Large intestine (tissue), 12 donors: ENCODE measurements at places on chromosomes 13 and 19. TPM values are rescaled to one million over a fixed set of nuclear protein-coding genes. Genes with fewer than 3 reads are reported as not detected.

- H3K36me3 ChIP-seq, result peaks cover 2% of the 10 kb centered on the region
- no peaks in the 10 kb centered on the region for H3K27me3 ChIP-seq
- no peaks in the 10 kb centered on the region for H3K4me1 ChIP-seq
Measured at GRCh38 chr13:95155504-95155903, 145.7 kb downstream of the ABCC4 start.

CPT1C gene
- 7.4 TPM for polyA plus RNA-seq

GRCh38 chr19:16355293-16356043 lies 30.8 kb downstream of the KLF2 start:
- H3K27ac ChIP-seq, result no peak overlapping the region
- no peak for DNase-seq
- no peaks in the 10 kb centered on the region for H3K4me1 ChIP-seq
- no peak overlapping the region for H3K4me3 ChIP-seq
- H3K27me3 ChIP-seq, result no peaks in the 10 kb centered on the region

GRCh38 chr13:95805921-95806320 lies 129.0 kb downstream of the DNAJC3 start:
- H3K36me3 ChIP-seq, result peaks cover 5% of the 10 kb centered on the region
- H3K4me3 ChIP-seq, result no peak overlapping the region
- H3K27ac ChIP-seq, result no peak overlapping the region
- no peaks in the 10 kb centered on the region for H3K4me1 ChIP-seq

DNA sequence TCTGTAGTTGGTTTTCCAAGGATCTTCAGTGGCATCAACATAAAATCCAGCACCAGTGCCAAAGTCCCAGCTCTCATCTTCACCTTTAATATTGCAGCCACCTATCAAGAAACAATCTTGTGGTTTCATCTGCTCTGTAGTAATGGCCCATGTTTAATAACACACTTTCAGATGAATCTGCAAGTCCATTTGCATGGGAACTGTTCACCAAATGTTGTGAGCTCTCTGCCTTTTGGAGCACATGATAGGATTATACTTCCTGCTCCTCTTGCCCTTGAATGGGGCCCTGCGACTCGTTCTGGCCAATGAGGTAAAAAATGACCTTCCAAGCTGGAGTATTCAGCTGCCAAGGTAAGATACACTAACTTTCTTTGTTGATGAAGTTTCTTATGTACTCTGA lies 14.3 kb downstream of the ESD start:
- H3K4me3 ChIP-seq, result no peak overlapping the region
- no peaks in the 10 kb centered on the region for H3K27me3 ChIP-seq
- no peaks in the 10 kb centered on the region for H3K4me1 ChIP-seq
- no peak for DNase-seq
- no peak overlapping the region for H3K27ac ChIP-seq

PRR20B gene
- polyA plus RNA-seq, result not detected

ADPRHL1 gene
- 2.8 TPM for polyA plus RNA-seq
